AG09319 (cell line): ENCODE measurements at places on chromosomes 1 and 21.

DNA sequence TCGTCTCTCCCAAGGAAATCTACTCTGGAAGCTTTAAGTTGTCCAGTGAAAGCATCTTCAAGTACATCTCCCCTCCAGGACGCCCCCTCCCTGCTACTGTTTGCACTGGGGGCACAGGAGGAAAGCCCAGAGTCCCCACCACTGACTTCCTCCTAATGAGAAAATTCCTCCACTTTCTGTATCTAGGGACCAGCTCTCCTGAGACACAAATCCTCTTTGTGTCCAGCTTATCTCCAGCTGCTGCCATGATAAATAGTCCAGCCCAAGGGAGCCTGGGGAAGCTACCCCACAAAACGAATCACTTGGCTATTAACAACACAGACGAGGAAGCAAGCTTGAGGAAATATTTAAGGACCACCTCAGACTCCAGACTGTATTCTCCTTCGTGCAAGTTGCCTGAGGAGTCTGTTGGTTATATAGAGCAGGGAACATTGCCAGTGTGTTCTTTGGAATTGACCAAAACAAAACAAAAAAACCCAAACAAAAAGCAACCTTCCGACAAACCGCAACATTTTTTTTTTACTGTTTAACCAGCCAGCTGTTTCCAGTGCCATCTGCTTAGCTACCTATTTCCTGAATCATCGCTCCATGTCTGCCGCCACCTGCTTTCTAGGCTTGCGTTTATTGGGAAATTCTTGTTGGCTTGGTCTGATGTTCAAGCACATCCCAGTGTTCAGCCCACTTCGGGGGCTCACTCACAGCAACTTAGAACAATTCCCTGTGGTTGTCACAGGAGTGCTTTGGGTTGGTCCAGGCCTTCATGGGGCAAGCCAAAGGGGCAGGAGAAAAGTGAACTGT lies 7.7 kb downstream of the C1orf226 start:
- DNase-seq: peak; percentile 7

- DNase-seq: no peak
Observed at GRCh38 chr1:156394835-156395461, 25.9 kb downstream of the RHBG start.

DNA sequence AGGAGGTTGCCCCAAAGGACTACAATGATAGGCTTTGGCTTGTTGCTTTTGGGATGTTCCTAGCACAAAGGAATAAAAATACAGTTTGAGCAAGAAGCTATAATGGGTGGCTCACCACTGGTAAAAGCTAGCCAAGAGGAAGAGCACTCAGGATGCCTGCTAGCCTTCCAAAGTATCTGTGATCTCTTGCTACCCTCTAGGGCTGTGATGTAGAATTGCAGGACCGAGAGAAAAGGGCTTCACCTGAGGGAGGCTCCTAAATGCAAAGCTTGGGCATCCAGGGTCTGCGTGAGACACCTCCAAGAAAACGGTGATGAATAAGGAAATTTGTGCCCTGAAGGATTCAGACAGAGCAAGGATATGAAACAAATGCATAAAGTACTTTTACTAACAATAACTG lies 17.7 kb downstream of the IVL start:
- DNase-seq: peak; percentile 22

DNA sequence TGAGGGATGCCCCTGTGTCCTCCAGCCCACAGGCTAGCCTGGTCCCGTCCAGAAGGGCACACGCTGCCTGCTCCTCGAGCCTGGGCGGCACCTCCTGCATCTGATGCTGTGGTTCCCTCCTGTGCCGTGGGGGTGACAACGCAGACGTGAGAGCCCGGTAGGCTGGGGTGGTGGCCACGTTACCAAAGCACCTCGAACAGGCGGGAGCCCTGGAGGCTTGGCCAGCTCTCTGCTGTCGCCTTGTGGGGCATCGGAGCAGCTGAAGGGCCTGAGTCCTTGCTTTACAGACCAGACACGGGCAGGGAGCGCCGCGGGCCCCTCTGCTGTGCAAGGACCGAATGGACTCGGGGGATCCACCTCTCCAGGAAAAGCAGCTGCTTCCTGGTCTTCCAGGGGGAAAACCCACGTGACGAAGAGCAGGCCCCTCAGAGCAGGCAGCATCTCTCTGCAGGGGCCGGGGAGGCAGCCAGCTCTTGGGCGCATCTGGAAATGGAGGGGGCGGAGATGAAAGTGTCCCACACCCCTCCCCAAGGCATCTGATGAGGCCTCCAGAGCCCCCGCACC lies 133.3 kb downstream of the NPHP4 start:
- no peak for DNase-seq

- DNase-seq: no peak
Observed at GRCh38 chr1:153552335-153552734, 3.3 kb upstream of the S100A3 start.

DNA sequence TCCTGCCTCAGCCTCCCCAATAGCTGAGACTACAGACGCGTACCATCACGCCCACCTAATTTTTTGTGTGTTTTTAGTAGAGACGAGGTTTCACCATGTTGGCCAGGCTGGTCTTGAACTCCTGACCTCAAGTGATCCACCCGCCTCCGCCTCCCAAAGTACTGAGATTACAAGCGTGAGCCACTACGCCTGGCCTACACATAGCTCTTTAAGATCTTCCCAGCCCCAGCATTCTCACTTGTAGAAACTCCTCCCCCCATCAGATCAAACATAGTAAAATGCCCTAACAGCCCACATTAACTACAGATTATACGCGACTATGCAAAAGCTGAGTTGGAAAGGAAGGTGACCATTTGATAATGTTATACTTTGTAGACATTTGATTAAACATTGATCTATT lies 634.8 kb downstream of the MATN1 start:
- no peak for DNase-seq

DNA sequence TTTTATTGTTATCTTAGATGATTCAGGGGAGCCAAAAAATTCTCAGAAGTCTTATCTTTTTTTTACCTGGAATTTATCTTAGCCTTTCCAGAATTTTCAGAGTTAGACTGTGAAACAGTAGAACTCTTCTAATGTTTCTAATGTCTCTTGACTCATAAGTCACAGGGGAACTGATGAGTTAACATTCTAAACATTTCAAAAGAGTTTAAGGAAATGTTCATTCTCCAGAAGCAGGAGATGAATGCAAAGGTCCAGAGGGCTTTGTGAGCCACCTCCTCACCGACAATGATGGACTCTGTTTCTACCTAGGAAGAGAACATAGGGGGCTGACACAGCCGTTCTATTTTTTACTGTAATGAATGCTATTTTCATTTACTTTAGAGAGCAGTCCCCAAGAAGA lies 157.5 kb downstream of the BRINP2 start:
- DNase-seq: no peak

DNA sequence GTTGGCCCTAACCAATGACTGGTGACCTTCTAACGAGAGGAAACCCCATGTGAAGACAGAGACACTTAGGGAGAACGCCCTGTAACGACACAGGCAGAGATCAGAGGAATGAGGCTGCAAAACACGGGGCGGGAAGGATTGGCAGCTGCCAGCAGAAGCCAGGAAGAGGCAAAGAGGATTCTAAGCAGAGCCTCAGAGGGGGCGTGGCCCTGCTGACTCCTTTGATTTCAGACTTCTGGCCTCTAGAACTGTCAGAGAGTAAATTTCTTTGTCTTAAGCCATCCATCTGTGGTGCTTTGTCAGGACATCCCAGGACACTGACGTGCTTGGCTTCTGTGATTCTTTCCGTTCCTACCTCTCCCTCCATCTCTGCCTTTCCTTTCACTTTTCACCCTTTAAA lies 79.3 kb downstream of the SH3BGR start:
- no peak for DNase-seq

- DNase-seq: no peak
Observed at GRCh38 chr1:180230791-180231505, 884 bp downstream of the LHX4 start.

GRCh38 chr1:18949686-18950400 lies 6.6 kb downstream of the IFFO2 start:
- no peak for DNase-seq

DNA sequence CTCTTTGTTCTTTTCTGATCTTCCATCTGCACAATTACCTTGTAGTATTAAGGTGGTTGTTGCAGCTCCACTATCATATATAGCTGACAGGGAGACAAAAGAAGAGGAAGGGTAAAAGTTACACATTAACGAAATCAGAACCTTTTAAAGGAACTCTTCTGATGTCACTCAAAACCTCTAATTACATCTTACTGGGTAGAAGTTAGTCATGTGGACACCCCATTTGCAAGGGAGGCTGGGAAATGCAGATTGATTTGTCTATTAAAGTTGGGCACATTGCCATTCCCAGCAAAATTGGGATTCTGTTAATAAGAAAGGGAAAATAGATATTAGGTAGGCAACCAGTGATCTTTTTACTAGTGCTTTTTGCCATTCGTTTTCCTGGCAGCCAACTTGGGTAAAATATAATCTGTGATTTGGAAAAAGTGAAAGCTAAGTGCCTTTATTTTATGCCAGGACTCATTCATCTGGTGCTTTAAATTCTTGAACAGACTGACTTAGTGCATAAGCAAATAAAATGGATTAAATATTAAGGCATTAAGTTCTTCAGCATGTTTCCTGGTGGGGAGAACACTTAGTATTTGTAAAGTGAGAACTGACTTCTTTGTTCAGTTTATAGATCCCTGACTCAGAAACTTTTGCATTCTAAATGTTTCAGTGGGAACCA lies 71.3 kb downstream of the DNM3 start:
- DNase-seq: no peak

DNA sequence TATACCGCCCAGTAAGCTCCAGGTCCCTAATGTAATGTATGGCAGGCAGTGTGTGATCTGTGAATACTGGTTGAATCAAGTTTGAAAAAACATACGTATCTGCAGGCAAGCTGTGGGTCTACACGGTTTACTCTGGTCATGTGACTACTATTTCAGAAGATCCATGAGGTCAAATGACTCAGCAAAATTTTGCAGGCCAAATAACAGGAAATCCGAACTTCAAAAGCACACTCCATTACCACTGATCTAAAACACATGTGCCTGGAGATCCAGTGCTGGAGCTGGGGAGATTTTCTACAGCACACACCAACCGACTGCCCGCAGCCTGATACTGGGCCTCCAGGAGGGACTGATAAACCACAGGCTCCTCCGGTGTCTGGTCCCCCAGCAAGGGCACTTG lies 64.5 kb upstream of the SLC44A3 start:
- peak; percentile 94 for DNase-seq

DNA sequence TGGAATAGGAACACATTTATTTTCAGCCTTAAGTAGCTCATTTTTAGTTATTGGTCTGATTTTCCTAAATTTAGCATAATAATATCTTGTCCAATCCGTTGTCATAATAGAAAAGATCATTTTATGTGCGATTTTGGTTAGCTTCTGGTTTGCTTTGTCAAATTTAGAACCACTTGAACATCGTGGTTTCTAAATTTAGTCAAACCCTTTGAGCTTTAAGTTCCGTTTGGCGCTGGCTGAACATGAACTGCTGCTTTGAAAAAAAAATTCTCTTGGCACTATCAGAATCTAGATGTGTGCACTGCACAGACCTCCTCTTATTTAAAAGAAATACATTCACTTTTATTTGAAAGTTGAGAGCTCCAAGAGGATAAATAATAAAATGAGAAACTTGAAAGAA lies 370.6 kb downstream of the PTPRC start:
- no peak for DNase-seq

GRCh38 chr1:79976287-79976686 lies 969.8 kb upstream of the ADGRL4 start:
- DNase-seq: no peak

GRCh38 chr1:85623061-85623471 lies 42.5 kb downstream of the CCN1 start:
- peak; percentile 60 for DNase-seq

GRCh38 chr1:30331415-30332065 lies 391.8 kb downstream of the MATN1 start:
- no peak for DNase-seq

GRCh38 chr1:111006556-111006955 lies 42.8 kb upstream of the LRIF1 start:
- DNase-seq: no peak

DNA sequence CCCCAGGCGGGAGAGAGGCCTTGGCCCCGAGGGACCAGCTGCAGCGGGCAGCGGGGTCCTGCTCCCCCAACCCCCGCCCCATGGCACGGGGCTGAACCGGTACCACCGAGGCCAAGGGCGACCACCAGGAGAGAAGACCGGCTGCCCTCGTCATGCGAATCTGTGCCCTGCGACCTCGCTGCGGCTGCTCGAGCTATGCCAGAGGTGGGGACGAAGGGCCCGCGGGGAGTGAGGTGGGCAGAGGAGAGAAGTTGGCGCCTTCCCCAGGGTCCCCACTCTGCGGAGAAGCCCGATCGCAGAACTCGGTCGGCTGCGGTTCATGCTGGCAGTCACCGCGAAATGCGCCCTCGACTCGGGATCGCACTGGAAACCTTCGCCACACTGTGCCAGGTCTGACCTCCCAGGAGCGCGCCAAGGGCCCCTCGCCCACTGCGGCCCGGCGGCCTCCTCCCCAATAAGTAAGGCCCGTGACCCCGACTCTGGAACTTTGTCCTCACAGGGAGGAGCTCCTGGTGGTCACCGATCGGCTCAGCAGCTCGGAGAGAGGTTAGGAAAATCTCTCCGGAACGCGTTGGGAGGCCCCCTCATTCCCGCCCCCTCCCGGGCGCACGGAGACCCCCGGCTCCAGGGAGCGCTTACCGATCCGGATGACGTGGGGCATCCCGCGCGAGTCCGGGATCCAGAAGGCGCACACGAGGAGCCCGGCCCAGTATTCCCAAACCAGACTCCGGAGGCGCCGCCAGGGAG lies 787 bp downstream of the GRIK3 start:
- DNase-seq: no peak

DNA sequence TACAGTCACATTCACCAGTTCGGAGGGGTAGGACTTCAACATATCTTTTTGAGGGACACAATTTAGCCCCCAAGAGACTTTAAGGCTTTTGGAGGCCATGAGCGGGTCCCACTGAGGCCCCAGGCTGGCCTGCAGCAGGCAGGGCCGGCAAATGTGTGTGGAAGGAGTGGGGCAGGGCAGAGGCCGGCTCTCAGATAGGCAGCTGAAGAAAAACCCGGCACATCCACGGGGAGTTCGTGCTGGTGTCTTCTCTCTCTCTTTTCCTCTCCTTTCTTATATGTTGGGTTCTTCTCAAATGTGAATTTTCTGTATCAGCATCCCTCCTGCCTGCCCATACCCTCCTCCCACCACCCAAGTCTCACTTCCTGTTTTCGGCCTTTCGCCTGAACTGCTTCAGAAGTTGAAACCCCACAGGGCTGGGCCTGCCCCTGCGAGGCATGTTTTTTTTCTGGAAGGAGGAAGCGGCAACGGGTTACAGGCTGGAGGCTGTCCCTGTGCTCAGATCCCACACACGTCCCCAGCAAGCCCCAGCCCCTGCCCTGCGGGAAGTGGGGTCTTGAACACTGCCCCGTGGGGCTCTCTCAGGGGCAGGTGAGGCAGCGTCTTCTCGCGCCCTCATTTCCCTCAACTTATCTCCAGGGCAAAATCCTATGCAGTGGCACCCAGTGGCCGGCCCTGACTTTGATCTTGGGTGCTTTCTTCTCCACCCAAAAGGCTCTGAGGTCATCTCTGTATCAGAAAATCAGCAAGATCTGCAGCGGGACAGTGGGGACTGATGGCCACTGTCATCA lies 9.7 kb upstream of the UMODL1 start:
- DNase-seq: no peak

- DNase-seq: no peak
Observed at GRCh38 chr1:119735217-119735616, 23.5 kb downstream of the PHGDH start.
